ENCODE measurements at places on chromosomes 1 and 21.
A peak's percentile ranks its signal among the peaks of the same experiment; 100 is the strongest.

GRCh38 chr1:6205849-6206519 lies at the start of gene RNF207:
Gene RNF207 (plus strand): TSS chr1:6206119. CDS start chr1:6206536, 417 bp downstream.
- peak; percentile 86 for DNase-seq

DNA sequence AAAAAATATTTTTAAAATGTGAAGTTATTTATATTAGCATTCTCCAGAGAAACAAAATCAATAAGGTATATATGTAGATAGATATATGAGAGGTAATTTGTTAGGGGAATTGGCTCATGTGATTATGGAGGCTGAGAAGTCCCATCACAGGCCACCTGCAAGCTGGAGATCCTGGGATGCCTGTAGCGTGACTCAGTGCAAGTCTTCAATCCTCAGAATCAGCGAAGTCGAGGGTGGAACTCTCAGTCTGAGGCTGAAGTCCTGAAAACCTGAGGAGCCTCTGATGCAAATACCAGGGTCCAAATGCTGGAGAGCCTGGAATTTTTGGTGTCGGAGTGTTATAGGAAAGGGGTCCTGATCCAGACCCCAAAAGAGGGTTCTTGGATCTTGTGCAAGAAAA lies 658.5 kb downstream of the USP25 start:
- DNase-seq, result no peak

DNA sequence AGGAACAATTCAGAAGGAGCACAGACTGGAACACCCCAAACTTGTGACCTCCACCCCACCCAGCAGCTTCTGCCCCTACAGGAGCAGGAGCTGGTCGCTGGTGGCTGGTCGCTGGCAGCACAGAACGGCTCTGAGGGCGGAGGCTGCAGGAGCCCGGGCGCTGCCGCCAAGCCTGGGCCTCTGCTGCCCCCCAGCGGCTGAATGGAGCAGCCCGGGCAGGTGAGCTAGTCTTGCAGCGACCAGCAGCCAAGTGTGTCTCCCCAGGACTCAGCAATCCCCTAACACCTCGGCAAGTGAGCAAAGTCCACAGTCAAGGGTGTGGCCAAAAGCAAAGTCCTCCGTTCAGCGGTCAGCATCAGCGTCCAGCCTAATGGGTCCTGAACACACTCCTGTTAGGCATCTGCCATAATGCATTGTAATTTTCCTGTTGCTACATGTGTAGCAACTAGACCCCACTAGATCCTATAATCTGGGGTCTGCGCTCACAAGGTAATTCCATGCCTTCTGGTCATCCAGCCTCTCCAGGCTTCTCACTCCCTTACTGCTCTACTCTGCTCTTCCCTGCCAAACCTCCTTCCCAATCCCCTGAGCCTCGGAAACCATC lies 12.1 kb upstream of the GJB5 start:
- peak; percentile 70 for DNase-seq

GRCh38 chr1:50531027-50531426 lies 107.8 kb upstream of the DMRTA2 start:
- DNase-seq, result peak; percentile 28

DNA sequence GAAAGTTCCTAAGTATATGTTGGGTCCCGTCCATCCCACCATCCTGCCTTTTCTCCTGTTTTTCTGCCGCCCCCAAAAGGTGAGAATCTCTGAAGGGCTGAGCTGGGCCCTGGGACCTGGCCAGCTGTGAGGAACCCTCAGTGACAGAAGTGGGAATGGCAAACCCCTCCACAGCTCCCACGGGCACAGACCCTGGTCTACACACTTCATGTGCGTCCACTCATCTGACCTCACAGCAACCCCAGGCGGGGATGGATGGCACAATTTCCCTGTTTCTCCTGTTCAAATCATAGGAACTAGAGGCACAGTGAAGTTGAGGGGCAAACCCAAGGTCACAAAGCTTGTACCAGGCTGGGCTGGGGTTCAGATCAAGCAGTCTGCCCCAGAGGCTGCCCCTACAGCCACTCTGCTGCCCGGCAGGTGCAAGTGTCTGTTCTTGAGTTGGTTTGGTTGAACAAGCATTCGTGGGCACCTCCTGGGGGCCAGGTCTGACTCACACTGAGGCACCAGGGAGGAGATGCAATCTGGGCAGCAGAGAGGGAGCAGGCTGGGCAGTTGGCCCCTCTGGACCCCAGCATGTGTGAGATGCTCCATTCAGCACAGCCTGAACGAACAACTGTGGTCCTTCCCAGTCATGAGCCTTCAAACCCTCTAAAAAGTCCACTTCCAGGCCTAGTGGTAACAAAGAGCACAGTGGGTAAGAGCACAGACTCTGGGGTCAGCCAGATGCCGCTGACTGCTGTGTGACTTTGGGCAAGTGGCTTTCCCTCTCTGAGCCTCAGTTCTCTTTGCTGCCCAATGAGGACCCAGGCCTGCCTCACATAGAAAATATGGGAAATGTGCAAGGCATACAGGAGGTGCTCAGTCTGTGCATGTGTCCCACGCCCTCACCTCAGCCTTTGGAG lies 4.0 kb downstream of the EDN2 start:
- DNase-seq, result no peak

GRCh38 chr1:172906778-172907592 lies 143.8 kb downstream of the TNFSF18 start:
- peak; percentile 96 for DNase-seq

DNA sequence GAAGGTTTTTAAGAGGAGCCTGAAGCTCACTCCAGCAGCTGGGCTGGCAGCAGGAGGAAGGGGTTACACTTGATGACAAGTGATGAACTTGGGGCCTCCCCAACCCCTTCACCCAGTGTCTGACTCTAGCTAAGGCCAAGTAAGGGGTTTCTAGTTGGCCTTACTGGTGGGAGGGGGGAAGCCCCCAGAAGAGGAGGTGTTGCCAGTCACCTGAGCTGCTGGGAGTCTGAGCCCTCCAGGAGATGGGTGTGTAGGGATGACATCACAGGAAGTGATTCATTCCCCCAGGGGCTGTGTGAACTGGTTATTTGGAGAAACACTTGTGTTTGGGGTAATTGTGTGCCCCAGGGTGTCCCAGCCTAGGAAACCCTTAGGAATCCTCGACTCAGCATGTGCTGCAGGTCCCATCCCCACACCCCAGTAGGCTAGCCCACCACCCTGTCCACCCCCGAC lies 3.1 kb downstream of the PADI1 start:
- peak; percentile 87 for DNase-seq
